ENCODE measurements at places on chromosomes 13 and 19.

DNA sequence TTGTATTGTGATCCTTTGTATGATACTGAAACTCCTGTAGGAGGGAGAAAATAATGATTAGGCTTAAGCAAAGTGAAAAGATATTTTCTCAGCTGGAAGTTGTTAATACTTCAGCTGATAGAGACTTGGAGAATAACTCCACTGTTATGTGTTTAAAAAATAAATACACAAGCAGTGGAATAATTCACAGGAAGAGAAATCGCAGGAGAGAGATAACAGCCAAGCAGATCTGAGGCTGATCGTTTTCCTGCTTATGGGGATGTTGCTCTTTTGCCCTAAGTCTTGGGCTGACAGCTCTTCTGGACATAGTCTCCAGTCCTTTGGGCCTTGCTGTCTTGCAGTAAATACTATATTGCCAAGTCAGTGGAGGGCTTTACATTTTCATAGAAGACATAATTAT is 93.3 kb downstream of the OLFM4 start:
- DNase-seq: no peak

GRCh38 chr19:7559102-7559501 is 23.6 kb downstream of the PNPLA6 start:
- no peak for DNase-seq

GRCh38 chr13:42947925-42948324 is 44.1 kb downstream of the EPSTI1 start:
- DNase-seq: no peak

DNA sequence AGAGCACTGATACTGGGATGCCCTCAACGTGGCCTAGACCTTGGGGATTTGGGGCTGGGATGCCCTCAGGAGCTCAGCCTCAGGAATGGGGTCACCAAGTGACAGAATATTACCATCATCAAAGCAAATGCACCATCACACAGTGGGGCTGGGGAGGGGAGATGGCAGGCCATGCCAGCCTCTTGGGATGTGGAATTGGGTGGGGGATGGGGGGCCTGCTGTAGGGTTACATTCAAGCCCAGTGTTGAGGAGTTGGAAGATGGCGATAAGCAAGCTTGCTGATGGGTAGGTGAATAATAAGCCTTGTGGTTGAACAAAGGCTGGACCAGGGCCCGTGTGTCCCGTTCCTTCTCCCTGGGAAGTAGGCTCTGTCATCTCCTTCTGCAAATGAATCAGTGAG is 69.1 kb upstream of the GPR12 start:
- no peak for DNase-seq

- DNase-seq: no peak
Measured at GRCh38 chr19:55452749-55453346, 8.6 kb downstream of the ISOC2 start.

- DNase-seq: no peak
Measured at GRCh38 chr13:62176051-62176450, 760.4 kb upstream of the PCDH20 start.

DNA sequence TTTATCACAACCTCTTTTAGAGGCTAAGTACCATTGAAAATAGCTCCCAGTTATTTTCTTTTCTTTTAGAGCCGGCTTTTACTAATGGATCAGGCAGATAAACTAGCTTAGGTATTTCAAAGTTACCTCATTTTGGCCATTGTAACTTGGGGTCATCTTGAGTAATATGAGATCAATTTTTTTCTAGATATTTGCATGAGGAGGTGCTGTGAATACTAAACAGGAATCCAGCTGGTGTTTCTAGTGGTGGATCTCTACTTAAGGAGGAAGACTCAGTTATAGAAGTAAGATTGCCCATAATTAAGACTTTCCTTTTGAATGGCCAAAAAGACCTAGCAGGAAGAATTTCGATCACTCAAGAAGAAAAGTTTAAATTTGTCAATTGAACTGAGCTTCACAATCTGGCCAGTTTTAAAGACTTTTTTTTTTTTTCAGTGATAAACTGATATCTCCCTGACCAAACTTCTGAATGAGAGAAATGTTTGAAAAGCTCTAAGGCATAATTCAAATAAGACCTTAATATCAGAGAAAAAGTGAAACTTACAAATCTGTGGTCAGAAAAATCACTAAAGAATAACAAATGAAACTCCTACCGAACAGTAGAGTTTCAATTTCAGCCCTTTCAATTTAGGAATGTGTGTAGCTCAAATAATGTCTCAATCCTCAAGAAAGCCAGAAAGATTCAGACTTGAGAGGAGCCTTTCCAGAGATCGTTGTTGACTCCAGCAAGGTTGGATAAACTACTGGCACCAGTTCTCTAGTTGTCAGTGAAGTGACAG is 11.6 kb upstream of the NAA16 start:
- no peak for DNase-seq

DNA sequence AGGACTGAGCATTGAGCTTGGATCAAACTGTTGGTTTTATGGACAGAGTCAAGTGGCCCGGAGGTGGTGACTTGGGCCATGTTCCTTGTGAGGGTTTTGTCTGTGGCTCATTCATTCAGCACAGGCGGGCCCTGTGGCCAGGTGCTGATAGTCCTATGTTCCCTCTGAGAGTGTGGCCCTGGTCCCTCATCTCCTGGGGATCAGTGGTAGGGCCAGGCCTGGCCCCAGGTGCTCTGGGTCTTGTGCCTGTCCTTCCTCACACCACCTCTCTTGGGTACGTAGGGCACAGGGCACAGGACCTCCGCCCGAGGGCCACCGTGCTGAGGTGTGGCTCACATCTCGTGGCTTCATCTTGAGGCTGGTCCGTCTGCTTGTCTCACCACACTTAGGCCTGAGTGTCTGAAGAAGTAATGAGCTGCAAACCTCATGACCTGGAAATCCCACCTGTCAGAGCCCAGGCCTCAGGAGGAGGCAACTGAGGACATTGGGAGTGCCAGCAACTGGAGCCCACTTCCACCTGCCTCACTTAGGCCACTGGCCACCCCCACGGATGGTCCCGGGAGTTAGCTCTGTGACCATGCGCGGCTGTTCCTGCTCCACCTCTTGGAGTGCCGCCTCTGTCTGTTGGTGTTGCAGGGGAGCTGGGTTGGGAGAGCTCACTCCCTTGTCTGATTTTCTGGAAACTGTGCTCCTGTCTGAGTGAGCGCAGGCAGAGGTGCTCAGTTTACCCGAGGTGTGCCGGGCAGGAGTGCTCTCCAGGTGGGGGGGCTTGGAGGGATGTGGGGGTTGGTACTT is 53.4 kb downstream of the KDM4B start:
- no peak for DNase-seq

DNA sequence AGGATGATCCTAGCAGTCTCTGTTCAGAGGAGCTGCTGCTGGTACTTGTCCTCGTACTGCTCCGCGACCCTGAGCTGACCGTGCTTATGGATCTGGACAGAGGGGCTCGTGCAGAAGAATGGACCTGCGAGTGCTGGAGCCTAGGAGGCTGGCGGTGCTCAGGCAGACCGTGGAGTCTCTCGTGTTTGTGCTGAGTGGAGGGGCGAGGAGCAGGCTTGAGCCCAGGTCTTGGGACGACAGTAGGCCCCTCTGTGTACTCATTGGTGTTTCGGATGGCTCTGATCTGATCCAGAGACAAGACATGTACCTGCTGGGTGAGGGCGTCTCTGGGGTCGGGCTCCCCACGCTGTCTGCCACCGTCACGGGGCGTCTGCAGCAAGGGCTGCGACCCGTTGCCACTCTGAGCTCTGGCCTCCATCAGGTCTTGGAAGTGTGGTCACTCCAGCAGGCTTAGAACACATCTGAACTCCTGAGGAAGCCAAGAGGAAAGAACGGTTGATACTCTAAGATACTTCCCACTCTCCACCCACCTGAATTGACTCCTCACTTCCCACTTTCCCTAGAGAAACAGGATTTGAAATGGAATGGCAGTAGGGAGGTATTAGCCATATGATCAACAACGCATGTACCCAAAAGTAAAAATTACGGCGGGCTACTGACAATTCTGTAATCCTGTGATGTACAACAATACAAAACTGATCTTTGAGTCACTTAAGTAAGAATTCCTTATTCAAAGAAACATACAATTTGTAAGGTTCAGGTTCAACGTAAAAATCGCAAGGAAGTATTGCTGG is 3.4 kb downstream of the SPRY2 start:
- no peak for DNase-seq

GRCh38 chr13:51052581-51052980 is 58.5 kb downstream of the C13orf42 start:
- no peak for DNase-seq

DNA sequence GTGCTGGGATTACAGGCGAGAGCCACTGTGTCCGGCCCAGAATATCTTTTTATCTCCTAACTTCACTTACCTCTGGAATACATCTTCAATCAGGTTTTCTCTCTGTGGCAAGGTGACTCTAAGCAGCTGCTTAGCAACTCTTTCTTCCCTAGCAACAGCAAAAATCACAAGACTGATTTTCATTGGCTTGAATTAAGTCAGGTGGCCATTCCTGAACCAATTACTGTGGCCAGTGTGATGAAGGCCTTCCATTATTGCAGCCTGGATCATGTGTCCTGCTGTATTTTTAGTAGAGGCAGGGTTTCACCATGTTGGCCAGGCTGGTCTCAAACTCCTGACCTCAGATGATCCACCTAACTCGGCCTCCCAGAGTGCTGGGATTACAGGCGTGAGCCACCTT is 9.0 kb upstream of the LTBP4 start:
- DNase-seq: no peak

DNA sequence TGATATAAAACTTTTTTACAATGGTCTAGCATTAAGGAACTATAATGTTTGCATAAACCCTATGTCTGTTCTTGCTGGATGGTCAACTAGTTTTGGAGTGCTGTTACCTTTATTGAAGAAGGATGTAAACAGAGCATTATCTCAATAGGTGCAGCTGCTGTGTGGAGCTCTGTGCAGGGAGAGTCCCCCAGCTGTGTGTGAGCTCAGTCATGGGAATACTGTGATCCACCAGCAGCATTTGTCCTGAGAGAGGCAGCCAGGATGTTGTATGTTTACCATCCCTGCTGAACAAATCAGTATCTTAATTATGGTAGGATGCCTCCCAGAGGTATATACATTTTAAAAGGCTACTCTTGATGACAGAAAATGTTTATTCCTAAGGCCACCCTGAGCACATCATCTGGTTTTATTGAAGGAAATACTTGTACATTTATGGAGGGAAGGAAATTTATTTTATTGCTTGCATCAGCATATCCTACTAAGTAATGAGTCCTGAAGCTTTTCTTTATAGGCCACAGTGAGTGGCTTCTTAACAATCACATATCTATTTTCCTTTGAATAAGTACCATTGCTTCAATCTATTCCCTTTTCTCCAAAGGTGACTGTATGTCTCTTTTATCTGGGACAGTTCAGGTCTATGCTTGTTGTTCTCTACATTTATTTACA is 11.7 kb downstream of the RAP2A start:
- no peak for DNase-seq

DNA sequence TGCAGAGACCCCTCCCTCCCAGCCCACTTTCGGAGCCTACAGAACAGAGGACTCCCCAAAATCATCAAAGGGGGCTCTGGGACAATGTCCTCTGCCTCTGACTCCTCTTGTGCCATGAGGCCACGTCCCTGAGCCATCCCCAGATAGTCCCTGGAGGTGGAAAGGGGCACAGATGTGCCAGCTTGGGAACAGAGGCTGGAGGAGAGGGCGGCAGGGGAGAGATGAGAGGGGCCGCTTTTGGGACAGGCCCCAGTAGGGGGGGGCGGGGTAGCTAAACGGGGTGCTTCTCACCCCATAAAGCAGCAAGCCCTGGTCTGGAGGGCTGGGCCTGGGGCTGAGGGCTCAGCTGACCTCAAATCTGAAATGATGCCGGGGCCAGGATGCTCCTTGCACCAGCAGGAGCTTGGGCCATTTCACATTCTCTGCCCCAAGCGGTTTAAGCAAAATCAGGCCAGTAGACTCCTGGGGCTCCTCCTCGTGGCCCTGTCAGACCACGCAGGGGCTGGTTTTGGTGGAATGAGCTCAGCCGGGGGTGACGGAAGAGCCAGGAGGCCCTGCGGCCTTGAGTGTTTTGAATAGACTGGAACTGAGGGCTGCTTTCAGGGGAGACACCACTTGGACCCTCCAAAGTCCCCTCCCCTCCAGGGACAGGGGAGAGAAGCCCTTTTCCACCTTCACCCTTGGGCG is 27.1 kb downstream of the ONECUT3 start:
- DNase-seq: no peak

DNA sequence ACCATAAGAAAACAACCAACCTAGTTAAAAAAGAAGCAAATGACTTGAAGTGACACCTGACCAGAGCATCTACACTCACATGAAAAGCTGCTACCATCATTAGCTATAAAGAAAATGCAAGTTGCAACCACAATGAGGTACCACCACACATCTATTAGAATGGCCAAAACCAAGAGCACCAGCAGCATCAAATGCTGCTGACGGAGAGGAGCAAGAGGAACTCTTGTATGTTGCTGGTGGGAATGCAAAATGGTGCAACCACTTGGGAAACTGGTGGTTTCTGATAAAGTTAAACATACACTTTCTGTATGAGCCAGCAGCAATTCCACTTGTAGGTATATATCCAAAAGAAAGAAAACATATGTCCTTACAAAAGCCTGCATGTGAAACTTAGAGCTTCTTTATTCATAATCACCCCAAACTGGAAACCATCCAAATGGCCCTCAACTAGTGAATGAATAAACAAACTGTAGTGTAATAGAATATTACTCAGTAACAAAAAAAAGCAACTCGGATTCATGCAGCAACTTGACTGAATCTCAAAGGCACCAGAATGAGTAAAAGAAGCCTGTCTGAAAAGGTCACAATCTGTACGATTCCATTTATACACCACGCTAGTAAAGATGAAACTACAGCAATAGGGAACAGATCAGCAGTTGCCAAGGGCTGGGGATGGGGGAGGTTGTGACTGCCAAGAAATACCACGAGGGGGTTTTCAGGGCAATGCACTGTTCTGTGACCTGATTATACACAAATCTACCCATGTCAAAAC is 60.9 kb upstream of the RANBP3 start:
- DNase-seq: no peak

DNA sequence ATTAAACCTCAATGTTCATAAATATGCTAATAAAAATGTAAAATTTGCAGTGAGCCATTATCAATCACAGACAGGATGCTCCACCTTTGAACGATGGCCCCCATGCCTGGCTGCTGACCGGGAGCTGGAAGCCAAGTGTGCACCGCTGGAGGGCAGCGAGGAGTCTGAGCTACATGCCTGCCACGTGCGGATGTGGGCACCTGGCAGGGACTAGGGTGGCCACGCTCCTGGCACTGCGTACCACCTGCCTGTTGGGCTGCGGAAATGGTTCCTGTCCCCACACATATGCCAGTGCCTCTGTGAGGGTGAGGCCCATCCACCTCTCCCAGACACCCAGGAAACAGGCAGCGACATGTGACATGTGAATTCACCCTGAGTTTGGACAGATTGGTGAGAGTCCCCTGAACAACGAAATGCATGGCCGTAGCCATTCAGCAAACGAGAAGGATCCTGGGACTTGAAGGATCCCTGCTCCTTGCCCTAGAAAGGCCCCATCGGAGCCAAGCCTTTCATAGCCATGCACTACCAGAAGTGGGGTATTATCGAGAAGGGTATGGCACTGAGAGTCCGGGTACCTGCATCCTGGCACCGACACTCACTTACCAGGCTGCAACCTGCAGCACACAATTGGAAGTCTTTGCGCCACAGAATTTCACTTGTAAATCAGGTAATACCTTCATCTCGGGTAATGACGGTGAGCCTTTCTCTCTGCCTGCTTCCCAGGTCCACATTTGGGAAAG is 35.8 kb downstream of the TSHZ3 start:
- no peak for DNase-seq

- DNase-seq: no peak
Measured at GRCh38 chr13:95044452-95045205, 256.6 kb downstream of the ABCC4 start.

Measured in cortex of kidney (tissue), 1 donor.